ENCODE measurements at places on chromosomes 7 and 10. TPM values are rescaled to one million over a fixed set of nuclear protein-coding genes. Genes with fewer than 3 reads are reported as not detected.

JAKMIP3 gene
- total RNA-seq: 0.17 TPM

GSAP gene
- total RNA-seq: 200 TPM

PPP1R3C gene
- not detected for total RNA-seq

DNA sequence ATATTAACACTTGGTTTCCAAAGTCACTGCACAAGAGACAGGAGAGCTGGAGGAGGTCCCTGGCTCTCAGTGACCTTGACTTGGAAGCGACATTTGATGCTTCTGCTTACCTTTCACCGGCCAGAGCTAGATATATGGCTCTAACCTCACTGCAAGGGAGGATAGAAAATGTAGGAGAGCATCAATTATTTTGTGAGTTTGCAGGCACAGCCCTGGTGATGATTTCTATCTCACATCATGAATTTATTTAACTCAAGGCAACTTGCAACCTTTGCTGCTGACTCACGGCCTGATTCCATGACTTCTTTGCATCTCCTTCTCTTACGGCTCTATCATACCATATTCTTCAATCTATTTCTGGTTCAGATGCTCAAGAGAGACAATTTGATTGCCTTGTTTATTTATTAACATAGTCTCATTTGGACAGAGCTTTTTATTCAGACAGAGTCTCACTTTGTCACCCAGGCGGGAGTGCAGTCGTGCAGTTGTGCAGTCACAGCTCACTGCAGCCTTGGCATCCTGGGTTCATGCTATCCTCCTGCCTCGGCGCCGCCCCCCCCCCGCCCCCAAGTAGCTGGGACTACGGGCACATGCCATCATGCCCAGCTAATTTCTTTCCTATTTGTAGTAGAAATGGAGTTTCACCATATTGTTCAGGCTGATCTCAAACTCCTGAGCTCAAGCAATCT, 196.0 kb downstream of the REEP3 start:
- DNase-seq: no peak

HOXA11 gene
- not detected for total RNA-seq

GRCh38 chr10:121624836-121625486, 26.7 kb upstream of the FGFR2 start:
- DNase-seq: no peak

DNA sequence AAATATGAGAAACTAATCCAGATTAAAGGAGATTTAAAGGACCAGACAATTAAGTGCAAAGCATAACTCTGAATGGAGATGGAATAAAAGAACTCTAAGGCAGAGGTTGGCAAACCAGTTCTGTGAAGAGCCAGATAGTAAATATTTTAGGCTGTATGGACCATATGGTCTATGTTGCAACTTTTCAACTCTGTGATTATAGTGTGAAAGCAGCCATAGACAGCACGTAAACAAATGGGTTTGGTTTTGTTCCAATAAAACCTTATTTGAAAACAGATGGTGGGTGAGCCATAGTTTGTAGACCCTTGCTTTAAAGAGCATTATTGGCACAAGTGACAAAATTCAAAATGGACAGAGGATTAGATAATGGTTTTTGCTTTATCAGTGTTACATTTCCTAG, 884.1 kb downstream of the CCSER2 start:
- no peak for DNase-seq

Data from B cell (primary cell).